T-cell (primary cell): ENCODE measurements at places on chromosomes 3 and 15.

- DNase-seq, result no peak
Measured at GRCh38 chr3:61664105-61664482, 102.7 kb downstream of the PTPRG start.

- no peak for DNase-seq
Measured at GRCh38 chr3:100033903-100034471, 80.3 kb downstream of the FILIP1L start.

GRCh38 chr15:38072007-38072347 is 137.5 kb downstream of the TMCO5A start:
- DNase-seq, result no peak

GRCh38 chr15:40789999-40790398 is 16.9 kb upstream of the ZFYVE19 start:
- no peak for DNase-seq

DNA sequence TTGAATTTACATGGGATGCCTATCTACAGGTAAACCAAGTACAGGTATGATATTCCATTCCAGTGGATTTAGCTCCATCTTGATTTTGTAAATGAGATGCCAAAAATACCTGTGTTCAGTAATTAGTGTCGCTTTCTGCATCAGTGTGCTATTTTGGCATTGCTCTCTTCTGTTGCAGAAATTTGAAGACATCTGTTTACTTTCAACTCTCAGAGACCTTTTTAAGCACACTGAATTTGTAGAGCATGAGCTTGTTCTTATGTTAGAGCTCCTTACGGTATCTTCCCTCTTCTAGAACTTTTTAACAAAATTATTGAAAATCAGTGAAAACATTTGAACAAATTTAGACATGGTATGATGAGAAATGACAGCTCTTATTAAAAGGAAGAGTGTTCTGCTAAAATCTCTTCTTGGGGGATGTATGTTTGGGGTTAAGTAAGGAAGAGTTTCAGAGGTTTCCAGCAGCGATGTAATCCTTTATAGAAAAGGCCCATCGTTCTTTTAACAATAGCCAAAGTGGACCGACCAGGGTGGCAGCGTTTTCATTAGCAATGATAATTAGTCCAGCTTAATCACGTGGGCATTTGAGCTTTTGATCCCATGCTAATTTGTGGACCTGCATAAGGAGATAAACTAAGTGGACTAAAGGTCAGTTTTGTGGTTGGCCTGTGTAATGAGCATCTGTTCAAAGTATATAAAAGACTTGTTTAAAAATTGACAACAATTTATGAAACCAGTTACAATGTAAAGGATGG is 385.4 kb downstream of the PTPRG start:
- no peak for DNase-seq

- DNase-seq, result no peak
Measured at GRCh38 chr3:191030929-191031328, 168.1 kb upstream of the OSTN start.

- no peak for DNase-seq
Measured at GRCh38 chr15:27867861-27868260, 231.3 kb downstream of the OCA2 start.
